ENCODE measurements at places on chromosomes 6 and 20. TPM values are rescaled to one million over a fixed set of nuclear protein-coding genes. Genes with fewer than 3 reads are reported as not detected.

DNA sequence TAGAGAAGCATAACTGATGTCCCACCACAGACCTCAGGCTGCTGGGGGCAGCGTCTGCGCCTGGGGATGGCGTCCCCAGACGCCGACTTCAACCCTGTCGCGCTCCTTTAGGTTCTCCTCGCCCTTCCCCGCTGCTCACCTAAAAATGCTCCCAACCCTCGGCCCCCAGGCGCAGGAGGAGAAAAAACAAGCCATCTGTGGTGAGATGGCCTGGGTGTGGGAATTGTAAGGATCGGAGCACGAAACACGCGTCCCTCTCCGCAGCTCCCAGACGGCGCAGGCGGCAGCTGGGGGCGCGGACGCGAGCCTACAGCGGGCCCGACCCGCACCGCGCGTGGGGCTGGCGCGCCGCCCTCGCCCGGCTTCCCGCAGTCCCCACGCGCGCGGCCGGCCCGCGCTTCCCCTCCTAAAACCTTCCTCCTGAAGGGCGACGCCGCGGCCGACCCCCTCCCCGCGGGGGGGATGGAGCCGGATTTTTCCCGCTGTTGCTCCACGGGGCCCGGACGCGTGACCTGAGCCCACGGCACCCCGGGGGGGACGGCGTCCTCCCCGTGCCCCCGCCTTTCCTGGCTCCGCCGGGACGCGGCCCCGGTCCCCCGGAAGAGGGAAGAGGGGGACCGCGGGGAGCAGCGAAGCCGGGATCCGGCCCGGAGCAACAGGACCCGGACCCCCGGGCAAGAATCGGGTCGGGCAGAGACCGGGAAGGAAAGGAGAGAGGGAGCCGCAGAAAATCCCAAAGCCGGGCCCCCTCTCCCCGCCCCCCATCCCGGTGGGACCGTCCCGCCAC is 611 bp downstream of the EPB41L2 start:
- DNase-seq: no peak

DNA sequence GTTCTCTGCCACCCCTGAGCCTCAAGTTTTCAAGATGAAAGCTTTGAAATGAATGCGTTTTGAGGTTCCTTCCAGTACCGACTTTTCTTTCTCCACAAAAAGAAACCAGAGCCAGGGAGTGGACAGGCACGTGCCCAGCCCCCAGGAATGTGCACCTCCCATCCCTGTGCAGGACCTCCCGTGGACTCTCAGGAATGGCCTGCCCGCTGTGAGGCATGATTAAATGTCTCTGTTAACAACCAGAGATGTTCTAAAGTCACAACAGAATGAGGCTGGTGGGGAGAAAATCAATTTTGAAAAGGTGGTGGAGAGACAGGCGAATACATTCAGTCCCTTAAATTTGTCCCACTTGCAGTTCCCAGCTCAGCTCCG is 1.5 kb downstream of the TGM3 start:
- DNase-seq: no peak

GRCh38 chr20:35146299-35146919 is 727 bp downstream of the EDEM2 start:
- peak; percentile 56 for DNase-seq

Gene MOG
- polyA plus RNA-seq: not detected

GRCh38 chr6:22056398-22056797 is 240.4 kb downstream of the PRL start:
- no peak for DNase-seq

DNA sequence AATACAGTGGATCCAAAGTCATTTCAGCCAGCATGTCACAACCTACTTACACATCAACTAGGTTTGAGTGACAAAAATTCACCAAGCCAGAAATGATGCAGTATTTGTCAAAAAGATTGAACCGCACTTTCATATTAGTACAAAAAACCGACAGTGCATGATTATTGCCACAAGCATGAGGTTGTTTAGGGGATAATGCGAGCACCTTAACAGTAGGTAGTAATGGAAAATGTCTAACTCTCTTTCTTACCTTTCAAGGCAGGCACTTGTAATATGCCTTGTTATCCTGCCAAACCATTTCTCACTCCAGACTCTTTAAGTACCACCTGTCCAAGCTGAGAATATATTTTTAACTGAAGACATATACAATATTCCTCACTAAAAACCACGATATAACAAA is 270.3 kb upstream of the THEMIS start:
- DNase-seq: no peak

GRCh38 chr6:157438611-157439111 is 57.7 kb downstream of the ZDHHC14 start:
- DNase-seq: no peak

- no peak for DNase-seq
Measured at GRCh38 chr6:52538901-52539354, 37.9 kb downstream of the TRAM2 start.

DNA sequence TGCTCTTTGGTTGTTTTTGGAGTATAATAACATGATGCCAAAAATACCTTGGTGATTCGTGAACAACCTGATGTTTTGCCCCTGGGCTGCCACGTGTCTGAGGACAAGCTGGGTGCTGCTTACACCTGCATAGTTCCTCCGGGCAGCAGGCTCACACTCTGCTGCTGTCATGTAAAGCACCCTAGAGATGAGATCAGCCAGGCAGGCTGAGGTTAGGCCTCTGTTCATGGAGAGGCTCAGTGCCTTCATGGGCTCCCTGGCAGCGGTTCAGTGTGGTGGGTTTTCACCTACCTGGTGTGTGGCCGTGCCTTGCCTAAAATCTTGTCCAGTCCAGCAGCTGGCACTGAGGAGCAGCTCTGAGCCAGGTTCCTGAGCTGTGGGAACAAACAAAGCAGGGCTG is 60.1 kb upstream of the TAGAP start:
- no peak for DNase-seq

DNA sequence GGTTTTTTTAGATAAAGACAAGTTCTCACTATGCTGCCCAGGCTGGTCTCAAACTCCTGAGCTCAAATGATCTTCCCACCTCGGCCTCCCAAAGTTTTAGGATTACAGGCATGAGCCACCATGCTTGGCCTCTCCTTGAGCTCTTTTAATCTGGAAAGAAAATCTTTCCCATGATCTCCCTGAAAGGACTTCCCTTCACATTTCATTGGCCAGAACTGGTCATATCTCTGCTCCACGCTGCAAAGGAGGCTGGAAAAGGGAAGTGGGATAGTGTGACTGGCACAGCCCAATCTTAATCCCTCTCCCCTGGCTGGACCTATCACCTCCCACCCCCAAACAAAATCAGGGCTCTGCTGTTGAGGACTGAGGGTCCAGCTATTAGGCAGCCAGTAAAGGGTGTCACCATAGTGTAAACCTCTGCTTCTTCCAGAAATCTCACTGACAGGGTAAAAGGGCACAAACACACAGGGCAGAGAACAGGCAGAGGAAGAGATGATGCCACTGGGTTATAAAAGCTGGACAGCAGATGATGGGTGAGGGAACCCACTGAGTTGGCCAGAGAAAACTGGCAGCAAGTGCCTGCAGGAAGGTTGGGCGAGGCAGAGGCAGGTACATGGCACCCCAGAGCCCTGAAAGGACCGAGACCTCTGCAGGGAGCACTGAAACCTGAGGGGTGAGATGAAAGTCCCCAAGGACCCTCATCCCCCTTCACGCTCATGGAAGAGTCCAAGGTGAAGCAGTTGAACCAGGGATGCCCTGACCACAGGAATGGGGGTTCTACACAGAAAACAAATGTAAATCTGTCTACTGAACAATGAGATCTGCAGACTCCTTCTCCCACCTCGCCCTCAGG is 83.1 kb upstream of the PTPN1 start:
- DNase-seq: no peak
